ENCODE measurements at places on chromosomes 5 and 9.

DNA sequence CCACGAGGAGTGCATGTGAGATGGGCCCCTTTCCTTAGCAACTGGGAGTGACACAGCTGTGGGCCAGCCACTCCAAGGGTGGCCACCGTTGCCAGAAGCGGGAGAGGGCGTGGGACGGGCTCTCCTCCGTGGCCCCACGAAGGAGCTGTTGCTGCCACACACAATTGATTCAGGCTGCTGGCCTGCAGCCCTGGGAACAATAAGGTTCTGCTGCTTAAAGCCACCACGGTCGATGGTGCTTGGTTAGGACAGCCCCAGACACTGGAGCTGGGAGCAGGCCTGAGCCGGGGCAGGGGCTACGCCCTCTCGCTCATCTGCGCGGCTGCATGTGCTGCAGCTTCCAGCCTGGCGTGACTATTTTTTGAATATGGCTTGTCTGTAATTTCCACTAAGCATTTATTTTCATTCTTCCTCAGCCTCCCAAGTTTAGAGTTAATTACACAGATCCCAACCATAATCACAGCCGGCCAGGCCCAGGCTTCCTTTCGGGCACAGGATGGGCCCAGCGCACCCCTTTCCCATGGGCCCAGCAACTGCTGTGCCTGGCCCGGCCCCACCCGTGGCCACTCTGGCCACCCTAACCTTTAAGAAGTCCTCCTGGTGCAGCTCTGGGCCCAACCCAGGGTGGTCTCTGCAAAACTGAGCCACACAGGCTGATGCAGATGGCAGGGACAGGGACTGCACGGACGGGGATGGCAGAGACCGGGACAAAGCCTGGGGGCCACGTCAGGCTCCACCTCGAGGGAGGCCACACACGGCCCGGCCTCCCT, 49.7 kb downstream of the VAV2 start:
- no peak for DNase-seq

DNA sequence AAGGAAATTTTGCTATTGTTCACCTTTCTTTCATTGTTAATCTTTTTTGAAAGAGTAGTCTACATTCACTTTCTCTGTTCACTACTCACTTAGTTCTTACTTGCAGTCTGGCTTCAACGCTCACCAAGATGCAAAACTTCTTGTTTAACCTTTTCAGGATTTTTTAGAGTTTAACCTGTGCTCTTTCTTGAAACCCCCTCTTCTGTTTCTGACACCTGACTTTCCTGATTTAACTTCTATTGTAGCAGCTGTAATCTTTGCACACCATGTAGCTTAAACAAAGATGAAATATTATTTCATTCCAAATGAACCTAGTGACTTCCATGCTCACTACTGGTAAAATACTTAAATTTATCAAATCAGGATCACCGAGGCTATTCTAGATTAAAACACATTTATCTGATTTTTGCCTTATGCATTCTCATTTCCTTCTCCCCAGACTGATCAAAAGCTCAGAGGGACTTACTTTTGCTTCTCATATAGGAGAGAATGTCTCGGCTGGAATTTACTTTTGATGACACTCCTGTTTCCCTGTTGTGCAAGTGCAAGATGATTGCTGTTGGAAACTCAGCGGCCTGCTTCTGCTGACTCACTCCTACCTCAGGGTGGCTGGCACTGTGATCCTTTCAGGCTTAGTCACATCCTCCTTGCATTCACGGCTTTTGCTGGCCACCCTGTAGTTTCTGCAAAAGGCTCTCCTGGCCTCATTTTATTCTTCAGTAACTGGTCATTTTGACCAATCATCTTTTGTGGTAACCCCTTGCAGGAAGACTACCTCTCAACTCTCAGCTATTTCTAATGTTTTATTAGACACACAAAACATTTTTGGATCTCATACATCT, 109.3 kb upstream of the IFNE start:
- DNase-seq: no peak

DNA sequence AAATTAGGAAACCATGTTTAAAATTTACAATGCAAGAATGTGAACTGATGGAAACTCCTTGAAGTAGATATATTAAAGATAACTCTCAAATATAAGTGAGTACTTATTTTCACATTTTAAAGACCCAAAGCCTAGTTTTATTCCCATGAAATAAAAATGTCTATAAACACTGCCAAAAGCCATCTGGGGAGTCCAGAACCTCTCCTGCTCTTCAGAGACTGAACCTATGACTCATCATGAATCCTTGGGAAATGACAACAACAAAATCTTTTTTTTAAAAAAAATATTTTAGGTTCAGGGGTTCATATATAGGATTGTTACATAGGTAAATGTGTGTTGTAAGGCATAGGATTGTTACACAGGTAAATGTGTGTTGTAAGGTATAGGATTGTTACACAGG, 33.8 kb upstream of the FYB1 start:
- no peak for DNase-seq

DNA sequence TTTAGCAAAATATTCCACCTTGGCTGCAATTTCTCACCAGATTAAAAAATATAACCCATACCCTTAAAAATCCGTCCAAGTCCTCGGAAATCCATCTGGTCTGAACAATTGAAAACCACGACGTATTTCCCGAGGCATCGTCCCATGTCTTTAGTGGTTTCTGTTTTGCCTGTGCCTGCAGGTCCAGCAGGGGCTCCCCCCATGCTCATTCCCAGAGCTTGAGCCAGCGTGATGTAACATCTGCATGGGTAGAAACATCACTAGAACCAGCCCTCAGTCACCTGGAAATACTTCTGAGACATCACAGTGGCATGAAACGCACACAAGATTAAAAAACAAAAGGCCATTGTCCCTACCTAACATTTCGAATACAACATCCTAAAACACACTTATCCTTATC, 114.0 kb downstream of the DNAH5 start:
- DNase-seq: no peak

GRCh38 chr5:74766418-74766848, 484 bp downstream of the GFM2 start:
- no peak for DNase-seq

DNA sequence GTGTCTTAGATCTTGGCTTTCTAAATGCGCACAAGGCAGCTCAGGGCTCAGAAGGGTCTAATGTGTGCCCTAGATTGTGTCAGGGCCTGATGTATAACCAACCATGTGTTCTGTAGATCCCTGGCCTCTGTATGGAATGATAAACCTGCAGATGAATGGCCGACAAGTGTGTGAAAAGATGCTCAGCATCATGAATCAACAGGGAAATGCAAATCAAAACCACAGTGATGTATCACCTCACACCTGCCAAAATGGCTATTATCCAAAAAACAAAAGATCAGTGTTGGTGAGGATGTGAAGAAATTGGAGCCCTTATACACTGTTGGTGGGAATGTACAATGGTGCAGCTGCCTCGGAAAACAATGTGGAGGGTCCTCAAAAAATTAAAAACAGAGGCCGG, 489.8 kb downstream of the SEMA5A start:
- DNase-seq: no peak

DNA sequence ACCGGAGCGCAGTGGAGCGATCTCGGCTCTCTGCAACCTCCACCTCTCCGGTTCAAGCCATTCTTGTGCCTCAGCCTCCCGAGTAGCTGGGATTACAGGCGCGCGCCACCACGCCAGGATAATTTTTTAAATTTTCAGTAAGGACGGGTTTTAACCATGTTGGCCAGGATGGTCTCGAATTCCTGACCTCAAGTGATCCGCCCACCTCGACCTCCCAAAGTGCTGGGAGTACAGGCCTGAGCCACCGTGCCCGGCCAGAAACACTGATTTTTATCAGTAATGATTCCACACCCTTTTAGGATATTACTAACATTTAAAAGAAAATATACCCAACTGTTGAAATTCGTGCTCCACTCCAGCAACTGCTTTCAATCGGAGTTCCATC, 464 bp upstream of the FAM151B start:
- no peak for DNase-seq

DNA sequence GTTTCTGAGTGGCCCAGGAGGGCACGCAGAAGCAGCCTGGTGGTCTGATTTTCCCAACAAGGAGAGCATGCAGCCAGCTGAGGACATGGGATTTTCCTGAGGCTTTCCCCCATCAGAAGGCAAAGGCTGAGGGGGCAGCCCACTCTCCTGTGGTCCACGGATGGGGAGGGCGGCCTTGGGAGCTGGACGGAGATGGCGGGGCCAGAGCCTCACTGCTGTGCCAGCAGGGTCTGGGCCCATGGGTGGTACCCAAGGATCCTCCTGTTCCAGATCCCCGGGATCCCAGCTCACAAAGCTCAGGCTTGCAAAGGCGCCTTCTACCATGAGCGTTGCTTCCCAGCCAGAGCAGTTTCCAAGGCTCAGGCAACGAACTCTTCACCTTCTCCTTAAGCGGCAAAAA, 39.0 kb upstream of the SLC12A7 start:
- no peak for DNase-seq

DNA sequence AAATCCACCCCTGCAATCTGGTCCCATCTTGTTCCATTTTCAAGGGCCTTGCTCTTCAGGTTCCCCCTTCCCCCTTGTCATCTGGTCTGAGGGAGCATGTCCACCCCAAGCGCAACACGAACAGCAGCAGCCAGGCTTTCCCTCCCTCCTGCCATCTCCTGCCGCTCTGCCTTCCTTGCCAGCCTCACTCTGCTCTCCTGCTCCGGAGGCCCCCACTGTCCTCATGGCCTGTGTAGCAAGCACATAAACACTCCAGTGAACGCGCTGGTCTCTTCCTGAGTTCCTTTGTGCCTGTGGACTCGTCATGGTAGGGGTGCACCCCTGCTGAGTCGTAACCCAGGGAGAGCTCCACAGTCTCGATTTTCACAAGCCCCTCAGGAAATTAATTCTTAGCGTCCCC, 29.9 kb downstream of the TENT4A start:
- no peak for DNase-seq

- no peak for DNase-seq
Observed at GRCh38 chr9:136201609-136202453, 3.1 kb downstream of the LHX3 start.
